Fibroblast of mammary gland (primary cell): ENCODE measurements at places on chromosomes 7 and 10.
A peak's percentile ranks its signal among the peaks of the same experiment; 100 is the strongest.

- DNase-seq, result no peak
Observed at GRCh38 chr10:21196822-21197395, 299.8 kb upstream of the NEBL start.

- peak; percentile 36 for DNase-seq
Observed at GRCh38 chr7:151060416-151061212, 1.2 kb downstream of the SLC4A2 start.

DNA sequence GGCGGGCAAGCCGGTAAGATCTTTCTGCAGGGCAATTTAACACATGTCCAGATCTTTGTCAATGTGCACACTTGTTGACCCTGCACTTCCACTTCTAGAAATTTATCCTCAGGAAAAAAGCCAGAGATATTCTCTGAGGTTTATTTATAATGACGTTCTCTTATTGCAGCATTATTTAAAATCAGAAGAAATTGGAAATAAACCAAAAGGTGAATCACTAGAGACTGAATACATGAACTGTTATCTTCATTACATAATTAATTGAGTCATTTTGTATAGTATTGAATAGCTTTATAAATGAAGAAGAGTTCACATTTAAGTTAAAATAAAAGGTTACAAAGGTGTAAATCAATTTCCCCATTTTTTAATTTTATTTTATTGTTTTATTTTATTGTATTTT, 16.3 kb upstream of the SAR1A start:
- peak; percentile 54 for DNase-seq

DNA sequence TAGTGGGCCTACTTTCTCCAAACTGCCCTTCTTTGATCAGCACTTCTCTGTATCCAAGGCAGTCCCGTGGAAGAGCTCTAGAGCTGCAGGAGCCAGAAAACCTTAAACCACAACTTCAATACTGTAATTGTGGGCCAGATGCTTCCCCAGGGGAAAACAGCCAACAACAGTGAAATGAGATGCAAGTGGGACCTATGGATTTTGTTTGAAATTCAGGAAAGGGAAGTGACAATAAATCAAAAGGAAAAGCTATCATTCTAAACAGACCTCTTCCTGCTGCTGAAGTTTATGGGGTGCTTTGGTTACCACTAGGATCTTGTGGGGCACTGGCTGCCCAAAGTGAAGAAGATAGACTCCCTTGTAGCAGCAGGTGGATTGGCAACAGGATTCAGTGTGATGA, 1031.7 kb downstream of the LRMDA start:
- no peak for DNase-seq

DNA sequence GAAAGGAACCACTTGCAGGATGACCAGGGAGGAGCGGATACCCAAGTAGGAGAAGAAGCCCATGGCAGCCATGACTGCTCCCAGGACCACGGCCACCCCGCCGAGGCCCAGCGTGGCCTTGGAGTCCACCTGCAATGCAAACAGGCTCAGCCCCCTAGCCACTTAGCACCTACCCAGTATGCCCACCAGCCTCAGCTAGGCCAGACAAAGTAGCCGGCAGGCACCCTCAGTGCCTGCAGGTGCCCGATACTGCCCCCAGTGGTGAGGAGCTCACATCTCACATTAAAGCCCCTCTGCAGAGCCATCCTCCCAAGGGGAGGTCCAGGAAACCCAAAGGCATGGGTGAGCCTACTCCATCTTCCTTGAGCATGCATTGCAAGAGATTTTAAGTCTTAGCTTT, 6.6 kb downstream of the NPC1L1 start:
- DNase-seq, result peak; percentile 25

DNA sequence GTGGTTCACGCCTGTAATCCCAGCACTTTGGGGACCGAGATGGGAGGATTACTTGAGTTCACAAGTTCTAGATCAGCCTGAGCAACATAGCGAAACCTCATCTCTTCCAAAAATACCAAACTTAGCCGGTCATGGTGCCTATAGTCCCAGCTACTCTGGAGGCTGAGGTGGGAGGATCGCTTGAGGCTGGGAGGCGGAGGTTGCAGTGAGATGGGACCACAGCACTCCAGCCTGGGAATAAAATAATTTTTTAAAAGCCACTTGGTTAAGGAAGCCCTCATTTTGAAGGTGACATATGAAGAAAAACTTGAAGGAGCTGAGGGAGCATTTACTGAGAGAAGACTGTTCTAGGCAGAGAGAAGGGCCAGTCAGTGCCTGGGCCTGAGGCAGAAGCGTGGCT, 4.2 kb upstream of the EZH2 start:
- no peak for DNase-seq

DNA sequence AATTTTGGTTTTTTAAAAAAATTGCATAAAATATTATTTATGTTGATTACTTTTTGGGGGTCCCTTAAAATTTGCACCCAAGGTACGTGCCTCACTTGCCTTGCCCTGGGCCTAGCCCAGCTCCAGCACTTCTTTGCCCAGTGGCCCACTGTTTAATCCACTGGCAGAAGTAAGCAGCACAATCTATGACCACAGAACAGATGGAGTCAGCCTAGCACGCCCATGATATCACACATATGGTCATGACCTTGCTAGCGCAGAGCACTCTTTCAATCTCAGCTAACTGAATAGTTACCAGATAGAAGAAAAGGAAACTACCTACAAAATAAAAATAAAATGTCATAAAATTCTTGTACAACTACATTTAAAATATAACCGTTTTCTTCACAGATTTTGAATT, 5.6 kb downstream of the OGA start:
- peak; percentile 21 for DNase-seq

DNA sequence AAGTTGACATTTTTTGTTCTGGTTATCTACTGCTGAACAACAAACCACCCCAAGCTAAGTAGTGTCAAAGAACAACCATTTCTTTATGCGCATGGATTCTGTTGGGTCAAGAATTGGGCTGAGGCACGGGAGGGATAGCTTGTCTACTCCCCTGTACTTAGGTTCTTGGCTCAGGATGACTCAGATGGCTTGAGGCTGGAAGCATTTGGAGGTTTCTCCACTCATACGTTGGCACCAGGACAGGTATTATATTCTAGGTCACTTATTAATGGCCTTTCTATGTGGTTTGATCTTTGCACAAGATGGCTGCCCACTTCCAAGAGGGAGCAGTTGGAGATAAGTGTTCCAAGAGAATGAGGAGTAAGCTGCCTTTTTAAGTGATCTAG, 11.8 kb upstream of the TFAM start:
- DNase-seq, result peak; percentile 14

GRCh38 chr7:103752995-103753394, 236.5 kb downstream of the RELN start:
- DNase-seq, result peak; percentile 25

GRCh38 chr7:71682181-71682580, 550.2 kb downstream of the GALNT17 start:
- no peak for DNase-seq

GRCh38 chr7:78052112-78052511, 253.5 kb downstream of the PHTF2 start:
- DNase-seq, result no peak

DNA sequence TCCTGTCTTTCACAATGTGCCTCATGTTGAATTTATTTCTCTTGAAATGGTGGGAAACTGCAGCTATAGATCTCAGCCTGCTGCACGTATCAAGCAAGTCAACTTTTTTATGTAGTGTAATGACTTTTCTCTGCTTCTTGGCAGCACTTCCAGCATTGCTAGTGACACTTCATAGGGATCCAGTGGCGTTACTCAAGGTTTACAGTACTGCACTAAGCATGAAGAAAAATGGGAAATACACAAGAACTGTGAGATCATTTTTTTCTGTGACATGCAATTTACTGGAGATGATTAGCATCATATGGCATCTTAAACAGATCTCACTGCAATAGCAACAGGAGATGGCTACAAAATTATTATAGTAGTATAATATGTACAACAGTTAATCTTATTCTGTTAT, 90.9 kb downstream of the POLR1F start:
- peak; percentile 79 for DNase-seq

DNA sequence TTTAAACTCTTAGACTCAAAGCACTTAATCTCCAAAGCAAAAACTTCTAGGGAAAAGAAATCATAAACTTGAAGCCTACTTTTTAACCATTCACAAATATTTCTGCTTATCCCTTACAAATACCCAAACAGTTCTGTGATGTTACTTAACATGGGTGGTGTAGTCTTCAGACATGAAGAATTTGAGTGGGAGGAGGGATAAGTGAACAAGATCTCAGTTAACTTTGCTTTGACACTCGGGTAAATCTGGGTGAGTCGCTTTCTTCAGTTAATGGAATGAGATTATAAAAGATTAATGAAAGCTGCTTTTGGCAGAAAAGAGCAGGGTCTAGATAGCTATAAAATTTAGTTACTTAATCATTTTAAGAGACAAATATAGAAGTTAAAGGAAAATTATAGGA, 47.5 kb downstream of the RNF133 start:
- DNase-seq, result no peak

GRCh38 chr10:123550675-123551096, 115.5 kb upstream of the GPR26 start:
- no peak for DNase-seq

- DNase-seq, result peak; percentile 96
Observed at GRCh38 chr10:114541081-114541796, 116.8 kb downstream of the ABLIM1 start.

GRCh38 chr7:127865466-127865865, 165.8 kb downstream of the LRRC4 start:
- DNase-seq, result peak; percentile 71

- peak; percentile 74 for DNase-seq
Observed at GRCh38 chr7:50679218-50680007, 103.3 kb downstream of the GRB10 start.

DNA sequence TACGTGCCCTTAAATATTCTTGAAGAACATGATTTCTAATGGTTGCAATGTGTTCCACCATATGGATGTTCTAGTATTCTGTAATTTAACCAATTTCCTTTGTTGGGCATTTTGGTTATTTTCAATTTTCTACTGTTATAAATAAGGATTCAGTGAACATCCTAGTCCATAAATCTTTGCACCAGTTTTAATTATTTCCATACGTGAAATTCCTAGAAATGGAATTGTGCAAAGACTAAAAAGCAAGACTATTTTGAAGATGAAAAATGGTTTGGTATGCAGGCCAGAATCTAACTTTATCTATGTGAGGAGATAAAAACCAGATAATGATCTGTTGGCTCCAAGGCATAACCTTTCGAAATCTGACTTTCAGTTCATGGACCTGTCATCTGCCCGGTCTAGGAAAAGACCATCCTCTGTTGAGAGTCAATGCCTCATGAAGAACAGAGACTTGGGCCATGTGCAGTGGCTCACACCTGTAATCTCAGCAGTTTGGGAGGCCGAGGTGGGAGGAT, 633.2 kb upstream of the NRP1 start:
- DNase-seq, result no peak

DNA sequence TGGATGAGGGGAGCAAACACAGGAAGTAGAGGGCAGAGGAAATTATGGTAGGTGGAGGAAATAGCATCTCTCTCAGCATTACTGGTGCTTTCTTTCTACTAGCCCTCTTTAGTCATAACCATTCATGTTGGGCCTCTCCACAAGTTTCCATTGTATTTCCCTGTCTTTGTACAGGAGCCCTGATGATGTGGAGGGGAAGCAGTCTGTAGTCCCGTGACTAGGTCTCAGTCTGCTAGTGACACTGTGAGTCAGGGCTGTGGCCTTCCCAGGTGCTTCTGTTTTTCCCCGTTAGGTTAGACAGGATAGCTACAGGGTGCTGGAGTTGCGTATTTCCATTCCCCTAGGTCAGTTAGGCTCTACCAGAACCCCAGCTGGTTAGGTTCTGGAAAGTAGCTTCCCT, 82.9 kb upstream of the NAMPT start:
- DNase-seq, result no peak

- DNase-seq, result peak; percentile 65
Observed at GRCh38 chr10:35640474-35640873, 1.6 kb downstream of the FZD8 start.

DNA sequence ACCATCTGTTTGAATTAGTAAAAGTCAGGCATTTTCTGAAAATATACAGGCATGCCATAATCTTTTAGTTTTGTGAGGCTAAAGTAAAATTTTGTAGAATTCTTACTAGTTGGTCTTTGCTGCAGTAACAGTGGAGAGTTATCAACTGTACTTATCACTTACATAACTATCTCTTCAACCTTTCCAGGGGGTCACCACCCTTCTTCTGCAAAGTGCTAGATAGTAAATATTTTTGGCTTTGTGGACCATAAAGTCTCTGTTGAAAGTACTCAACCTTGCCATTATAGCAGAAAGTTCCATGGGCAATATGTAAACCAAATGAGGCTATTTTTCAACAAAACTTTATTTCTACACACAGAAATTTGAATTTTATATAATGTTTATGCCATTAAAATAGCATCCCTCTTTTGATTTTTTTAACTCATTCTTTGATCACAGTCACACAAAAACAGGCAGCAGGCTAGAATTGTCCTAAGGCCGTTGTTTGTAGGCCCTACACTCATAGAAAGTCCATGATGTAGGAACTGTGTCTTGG, 59.5 kb upstream of the KLF6 start:
- no peak for DNase-seq

DNA sequence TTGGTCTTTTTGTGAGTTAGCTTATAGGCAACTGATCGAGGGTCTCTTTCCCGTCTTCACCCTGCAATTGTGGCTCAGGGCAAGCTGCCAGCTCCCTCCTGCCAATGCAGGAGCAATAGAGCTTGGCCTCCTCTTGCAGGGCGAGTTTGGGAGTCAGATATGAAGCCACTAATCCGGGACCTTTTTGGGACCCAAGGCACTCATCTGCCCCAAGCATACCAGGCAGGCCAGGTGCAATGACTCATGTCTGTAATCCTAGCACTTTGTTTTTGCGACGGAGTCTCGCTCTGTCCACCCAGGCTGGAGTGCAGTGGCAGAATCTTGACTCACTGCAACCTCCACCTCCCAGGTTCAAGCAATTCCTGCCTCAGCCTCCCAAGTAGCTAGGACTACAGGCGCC, 21.1 kb downstream of the LIMK1 start:
- DNase-seq, result no peak

GRCh38 chr7:95101422-95101821, 194.0 kb downstream of the PPP1R9A start:
- DNase-seq, result no peak

GRCh38 chr7:356087-356486, 66.1 kb downstream of the FOXL3 start:
- no peak for DNase-seq

GRCh38 chr7:101869901-101870290, 52.5 kb downstream of the CUX1 start:
- DNase-seq, result no peak

DNA sequence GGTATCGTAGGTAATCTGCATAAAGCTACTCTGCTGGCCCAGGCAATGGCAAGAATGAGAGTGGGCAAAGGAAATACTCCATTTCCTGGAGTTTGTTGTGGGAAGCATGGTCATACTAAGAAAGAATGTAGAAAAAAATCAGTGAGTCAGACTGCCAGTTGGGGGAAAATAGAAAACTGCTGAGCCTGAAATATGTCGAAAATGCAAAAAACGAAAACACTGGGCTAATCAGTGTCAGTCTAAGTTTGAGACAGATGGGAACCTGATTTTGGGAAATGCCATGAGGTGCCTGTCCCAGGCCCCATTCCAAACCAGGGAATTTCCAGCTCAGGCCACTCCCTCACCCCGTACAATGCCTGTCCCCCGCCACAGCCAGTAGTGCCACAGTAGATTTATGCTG, 150.0 kb downstream of the ZNF33B start:
- DNase-seq, result no peak

GRCh38 chr7:7709291-7709690, 9.1 kb downstream of the RPA3 start:
- DNase-seq, result no peak

GRCh38 chr7:157674027-157674714, 337.4 kb downstream of the DNAJB6 start:
- no peak for DNase-seq

- no peak for DNase-seq
Observed at GRCh38 chr7:109462171-109462570, 892.5 kb downstream of the DNAJB9 start.

- DNase-seq, result no peak
Observed at GRCh38 chr10:63901881-63902280, 380.7 kb downstream of the REEP3 start.
